Right lung (tissue), 10 donors: ENCODE measurements at places on chromosomes 12 and 14. TPM values are rescaled to one million over a fixed set of nuclear protein-coding genes. Genes with fewer than 3 reads are reported as not detected.

GRCh38 chr12:108720757-108721514 lies 10.4 kb downstream of the CORO1C start:
- DNase-seq = no peak

DNA sequence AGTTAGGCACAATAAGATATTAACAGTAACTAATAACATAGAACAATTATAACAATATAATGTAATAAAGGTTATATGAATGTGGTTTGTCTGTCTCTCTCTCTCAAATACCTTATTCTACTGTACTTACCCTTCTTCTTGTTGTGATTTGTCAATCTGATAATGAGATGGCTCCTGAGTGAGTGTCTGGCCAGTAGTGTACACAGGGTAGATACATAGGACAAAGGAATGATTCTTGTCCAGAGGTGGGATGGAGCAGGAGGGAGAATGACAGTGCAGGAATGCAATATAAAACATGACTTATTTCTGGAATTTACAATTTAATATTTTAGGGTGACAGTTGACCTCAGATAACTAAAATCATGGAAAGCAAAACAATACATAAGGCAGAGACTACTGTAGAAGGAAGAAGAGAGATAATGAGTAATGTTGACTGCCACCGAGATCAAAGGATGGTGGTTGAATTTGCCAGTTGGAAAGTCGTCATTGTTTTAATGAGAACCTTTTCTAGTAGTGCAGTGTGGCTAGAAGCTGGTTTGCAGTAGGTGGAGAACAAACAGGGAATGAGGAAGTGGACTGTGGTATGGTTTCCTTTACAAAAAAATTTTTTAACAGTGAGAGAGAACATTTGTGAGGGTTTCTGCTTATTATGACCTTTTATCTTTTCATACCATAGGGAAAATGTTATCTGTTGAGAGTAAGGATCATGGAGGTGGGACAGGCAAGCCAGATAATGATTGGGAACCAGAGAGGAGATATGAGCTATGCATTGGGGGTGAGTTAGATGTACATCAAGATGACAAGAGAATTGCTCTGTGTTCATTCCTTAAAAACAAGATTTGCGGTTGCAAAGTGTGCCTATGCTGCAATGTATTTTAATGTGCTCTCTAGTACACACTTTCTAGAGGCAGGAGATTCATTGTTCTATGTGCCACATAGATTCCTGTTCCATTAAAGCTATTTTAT lies 458.3 kb downstream of the BTG1 start:
- DNase-seq = no peak

DNA sequence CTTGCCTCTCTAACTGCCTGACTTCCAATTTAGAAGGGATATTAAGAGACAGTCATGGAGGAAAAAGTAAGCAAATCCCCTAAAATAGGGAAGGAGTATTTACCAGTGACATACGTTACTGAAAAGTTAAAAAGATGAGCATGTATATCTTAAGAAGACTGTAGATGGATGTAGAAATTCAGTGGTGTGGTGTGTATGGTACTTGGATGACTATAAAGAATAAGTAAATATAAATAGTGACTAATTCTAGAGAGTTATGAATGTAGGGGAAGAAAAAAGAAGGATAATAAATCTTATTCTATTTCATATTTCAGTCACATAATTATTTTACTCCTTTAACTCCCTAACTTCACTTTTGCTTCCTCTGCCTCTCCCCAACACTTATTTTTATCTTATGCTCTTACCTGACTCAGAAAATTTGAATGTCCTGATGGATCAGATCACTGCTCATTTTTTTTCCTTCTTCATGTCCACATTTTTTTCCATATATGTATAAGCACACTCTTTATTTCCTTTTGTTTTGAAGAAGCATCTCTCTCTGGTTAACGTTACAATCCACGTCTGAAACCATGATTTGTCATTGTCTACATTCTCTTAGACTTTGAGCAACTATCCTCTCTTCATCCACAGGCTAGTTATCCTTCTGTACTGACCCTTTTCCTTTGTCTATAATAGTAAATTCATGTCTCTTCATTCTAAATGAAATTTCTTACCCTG lies 422.7 kb upstream of the SYT1 start:
- no peak for DNase-seq

- DNase-seq = no peak
These were observed 110.0 kb upstream of the CPM start for GRCh38 chr12:69042970-69043369.

DNA sequence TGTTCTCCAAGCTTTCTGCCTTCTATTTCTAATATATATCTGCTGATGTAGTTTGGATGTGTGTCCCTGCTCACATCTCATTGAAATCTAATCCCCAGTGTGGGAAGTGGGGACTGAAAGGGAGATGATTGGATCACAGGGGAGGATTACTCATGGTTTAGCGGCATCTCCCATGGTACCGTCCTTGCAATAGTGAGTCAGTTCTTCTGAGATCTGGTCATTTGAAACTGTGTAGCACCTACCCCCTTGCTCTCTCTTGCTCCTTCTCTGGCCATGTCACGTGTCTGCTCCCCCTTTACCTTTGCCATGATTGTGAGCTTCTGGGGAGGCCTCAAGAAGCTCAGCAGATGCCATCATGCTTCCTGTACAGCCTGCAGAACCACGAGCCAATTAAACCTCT lies 26.2 kb upstream of the ALX1 start:
- no peak for DNase-seq

GRCh38 chr12:97984974-97985580 lies 522.5 kb downstream of the RMST start:
- no peak for DNase-seq

DNA sequence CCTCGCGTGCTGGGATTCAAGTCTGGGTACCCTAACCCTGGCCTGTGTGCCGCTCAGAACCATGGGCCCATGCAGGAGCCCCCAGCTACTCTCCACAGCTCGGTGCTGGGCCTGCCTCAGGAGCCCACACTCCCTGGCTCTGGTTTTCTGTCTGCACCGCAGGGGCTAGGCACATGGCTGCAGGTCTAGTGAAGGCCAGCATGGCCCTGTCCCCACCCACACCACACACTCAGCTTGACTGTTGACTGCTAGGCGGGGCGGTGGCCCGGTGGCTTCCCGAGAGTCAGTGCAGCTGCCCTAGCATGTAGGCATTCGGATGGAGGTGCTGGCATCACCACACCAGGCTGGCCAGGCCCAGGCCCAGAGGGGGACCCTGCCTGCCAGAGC lies 7.9 kb downstream of the INF2 start:
- no peak for DNase-seq

DNA sequence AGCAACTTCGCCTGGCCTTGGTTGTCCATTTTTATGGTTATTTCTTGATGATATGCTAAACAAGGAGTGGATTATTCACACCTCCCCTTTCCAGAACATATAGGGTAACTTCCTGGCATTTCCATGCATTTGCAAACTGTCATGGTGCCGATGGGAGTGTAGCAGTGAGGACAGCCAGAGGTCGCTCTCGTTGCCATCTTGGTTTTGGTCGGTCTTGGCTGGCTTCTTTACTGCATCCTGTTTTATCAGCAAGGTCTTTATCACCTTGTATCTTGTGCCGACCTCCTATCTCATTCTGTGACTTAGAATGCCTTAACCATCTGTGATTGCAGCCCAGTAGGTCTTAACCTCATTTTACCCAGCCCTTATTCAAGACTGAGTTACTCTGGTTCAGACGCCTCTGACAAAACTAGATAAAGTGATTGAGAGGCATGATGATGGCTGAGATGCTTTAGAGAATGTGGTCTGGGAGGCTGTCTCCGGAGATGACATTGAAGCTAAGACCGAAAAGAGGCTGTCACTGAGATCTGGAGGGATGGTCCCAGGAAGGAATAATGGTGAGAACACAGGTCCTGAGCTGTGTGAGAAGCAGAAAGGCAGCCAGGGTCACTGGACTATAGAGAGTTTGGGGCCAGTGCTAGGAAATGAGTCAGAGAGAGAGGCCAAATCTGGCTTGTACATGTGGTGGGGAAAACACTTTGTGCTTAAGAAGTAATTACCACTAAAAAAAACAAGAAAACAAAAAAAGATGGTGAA lies 2.9 kb downstream of the GLT1D1 start:
- DNase-seq = no peak

DNA sequence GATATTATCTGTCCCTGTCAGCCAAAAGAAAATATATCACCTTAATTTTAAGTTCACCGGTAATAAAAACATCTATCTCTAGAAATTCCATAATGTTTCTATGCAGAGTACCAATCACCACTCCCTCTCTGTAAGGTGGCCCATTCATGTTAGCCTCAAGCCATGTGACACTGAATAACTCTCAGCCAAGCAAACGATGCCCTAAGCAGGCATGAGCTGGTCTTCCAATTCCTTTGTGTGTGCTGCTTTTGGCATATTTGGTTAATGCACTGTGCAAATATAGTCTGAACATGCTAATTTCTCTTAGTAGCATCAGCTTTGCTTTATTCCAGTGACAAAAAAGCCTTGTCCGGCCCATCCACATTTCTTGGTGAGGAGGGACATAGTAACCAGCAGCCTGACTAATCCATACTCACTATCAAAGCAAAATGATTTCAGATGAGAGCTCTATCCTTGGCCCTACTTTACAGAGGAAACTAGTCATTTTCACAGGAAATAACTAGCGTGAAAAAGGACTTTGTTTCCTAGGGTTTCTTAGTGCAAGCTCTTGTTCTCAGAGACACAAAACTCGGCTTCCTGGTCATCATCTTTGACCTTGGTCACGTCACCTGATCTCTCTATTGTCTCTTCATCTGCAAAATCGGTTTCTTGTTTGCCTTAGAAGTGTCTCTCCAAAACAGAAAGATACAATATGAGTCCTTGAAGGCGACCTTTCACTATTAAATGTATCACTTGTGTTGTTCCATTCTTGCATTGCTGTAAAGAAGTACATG lies 59.2 kb upstream of the RTRAF start:
- no peak for DNase-seq

GRCh38 chr12:113133666-113134065 lies 1.9 kb downstream of the RASAL1 start:
- DNase-seq = no peak

The SLC5A8 gene
- polyA plus RNA-seq = not detected
